ENCODE measurements at places on chromosomes 2 and 18. TPM values are rescaled to one million over a fixed set of nuclear protein-coding genes. Genes with fewer than 3 reads are reported as not detected.

Gene GNAL
- 92.9 TPM for total RNA-seq

Gene CPO
- total RNA-seq = not detected

Gene MOB1A
- 51.8 TPM for total RNA-seq

Gene ACVR1C
- total RNA-seq = 5.7 TPM

Gene THOC1
- total RNA-seq = 65.6 TPM

Measured in frontal cortex (tissue), 4 donors.